NCI-H446 (cell line): ENCODE measurements at places on chromosomes 7 and 10.

- no peak for DNase-seq
These were observed 233.8 kb downstream of the C7orf25 start for GRCh38 chr7:42677751-42678699.

DNA sequence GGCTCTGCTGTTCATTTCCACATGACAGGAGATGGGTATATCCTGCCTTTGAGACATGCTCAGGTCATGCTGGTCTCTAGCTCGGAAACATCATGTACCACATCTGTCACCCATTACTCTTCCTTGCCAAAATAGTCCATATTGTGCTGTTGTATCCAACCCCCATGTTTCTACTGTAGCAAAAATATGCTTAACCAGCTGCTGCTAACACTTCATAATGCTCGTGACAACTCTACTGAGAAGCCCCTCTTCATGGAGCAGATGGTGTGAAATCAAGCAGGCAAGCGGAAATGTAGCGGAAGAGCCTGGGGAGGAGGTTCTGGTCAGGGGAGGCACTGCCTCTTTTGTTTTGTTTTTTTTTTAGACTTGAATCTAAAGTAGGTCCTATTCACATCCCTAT is 82.9 kb downstream of the NPY start:
- peak; percentile 42 for DNase-seq

DNA sequence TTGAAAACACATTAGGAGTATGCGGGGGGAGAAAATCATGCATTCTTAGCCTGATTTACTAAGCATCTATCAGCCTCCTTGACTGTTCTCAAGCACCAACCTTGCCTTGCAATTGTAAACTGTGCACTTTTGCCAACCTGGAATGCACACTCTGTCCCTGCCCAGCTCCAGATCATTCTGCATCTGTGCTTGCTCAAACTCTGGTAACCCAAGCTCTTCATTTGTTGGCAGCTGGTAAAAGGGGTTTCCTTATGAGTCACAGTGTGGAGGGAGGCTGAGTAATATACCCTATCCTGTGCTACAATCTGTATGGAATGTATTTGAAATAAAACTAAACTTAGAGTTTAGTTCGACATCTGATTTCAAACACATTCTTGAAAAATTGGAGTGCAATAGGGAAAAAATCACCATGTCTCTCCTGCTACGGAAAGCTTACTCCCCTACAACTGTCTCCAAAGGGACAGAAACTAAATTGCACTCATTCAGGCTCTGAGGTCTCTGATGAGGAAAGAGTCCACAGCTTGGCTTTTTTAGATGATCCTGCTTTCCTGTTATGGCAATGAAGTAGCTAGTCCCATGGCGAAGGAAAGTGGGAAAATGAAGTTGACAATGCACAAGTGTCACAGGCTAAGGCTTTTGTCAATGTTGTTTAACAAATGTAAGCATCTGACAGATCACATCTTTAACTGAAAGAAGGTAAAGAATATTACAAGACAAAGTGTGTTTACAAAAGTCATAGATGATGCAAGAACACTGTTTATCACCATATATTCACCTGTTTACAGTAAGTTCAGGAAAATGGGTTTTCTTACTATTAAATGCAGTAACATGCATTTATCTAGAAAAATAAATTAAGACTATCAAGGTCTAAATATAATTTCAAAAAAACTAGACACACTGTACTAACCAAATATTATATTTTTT is 61.9 kb downstream of the TES start:
- DNase-seq, result no peak

DNA sequence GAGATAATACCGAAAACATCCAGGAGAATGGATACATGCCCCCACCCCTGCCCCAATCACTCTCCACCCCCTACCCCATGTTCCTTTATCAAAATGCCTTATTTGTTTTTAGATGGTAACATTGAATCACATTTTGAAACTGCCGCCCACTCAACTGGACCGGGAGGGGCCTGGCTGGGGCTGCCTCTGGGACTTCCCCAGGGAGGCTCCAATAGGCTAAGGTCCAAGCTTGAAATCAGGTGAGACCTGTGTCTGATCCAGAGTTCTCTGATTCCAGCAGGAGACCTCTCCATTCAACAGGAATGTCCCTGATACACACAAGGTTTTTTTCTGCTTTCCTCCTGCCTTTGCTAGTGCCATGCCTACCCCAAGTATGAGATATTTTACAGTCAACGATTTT is 43.8 kb upstream of the ACSL5 start:
- DNase-seq, result no peak

- no peak for DNase-seq
These were observed 735.1 kb upstream of the SORCS1 start for GRCh38 chr10:107899502-107900062.

DNA sequence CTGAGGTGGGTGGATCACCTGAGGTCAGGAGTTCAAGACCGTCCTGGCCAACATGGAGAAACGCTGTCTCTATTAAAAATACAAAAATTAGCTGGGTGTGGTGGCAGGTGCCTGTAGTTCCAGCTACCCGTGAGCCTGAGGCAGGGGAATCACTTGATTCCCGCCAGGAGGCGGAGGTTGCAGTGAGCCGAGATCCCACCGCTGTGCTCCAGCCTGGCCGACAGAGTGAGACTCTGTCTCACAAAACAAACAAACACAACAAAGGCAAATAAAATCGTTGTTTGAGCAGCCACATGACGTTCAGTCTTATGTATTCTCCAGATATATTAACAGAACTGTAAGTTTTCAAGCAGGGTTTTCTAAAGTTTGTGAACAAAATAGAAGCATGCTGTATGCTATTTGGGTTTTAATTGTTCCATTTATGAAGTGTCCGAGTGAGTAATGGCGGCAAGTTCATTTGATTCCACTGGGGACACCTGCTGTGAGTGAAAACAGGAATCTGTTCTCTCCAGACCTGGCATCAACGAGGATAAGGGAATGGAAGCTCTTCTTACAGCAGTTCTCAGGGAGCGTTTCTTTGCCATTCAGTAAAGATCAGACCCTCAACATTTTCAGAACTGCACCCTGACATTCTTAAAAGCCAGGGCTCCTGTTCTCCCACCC is 122.5 kb upstream of the PITRM1 start:
- DNase-seq, result no peak

DNA sequence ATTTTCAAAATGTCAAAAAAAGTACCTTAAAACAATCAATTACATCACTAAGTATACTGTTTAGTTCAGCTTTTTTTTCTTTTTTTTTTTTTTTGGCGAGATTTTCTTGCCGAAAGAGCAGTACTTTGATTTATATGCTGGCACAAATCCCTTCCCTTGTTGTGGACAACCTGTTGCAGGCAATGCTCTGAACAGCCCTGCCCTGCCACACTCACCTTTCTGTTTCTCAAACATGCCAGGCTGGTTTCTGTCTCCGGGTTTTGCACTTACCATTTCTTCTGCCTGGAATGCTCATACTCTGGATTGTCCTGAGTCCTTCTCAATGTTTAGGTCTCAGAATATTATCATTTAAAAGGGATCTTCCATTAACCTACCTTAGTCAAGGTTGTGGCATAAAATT is 80.4 kb upstream of the JAZF1 start:
- DNase-seq, result no peak

DNA sequence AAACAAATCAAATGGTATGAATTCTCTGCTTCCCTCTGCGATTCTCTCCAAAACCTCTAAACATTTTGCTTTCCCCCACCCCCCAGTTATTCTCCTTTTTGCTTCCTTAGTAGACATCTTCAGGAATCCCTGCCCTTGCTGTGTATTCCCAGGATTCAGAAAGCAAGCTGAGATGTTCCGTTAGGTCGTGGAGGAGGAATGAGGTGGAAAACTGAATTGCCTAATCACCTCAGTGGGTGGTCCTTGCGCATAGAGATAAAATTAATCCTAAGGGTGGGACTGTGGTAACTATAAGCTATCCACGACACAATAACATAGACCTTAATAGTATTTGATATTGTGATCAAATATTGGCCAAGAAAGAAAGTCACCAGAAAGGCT is 49.1 kb upstream of the SEMA3C start:
- no peak for DNase-seq

GRCh38 chr10:76382381-76382851 is 951.0 kb downstream of the LRMDA start:
- DNase-seq, result no peak

DNA sequence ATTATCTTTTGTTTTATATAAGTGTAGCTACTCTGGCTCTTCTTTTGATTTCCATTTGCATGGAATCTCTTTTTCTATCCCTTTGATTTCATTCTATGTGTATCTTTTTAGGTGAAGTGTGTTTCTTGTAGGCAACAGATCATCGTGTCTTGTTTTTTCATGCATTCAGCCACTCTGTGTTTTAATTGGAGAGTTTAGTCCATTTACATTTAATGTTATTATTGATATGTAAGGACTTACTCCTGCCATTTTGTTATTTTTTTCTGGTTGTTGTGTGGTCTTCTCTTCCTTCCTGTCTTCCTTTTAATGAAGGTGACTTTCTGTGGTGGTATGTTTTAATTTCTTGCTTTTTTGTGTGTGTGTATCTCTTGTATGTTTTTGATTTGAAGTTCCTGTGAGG is 81.6 kb downstream of the BBS9 start:
- DNase-seq, result no peak

DNA sequence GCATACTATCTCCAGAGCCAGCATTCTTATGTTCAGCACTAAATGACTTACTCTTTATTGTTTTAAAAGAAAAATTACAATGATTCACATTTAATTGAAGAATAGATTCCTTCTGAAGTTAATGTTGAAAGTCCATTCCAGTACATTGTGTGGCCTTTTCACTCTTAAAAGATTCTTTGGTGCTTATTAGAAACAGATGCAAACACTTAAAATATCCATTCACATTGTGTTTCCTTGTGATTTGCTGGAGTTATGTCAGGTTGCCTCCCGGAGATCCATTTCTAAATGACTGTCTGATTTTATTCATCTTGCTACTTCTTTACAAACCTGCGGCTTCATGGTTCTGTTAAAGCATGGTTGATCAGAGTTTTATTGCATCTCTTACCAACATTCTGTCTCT is 152.8 kb downstream of the FOXP2 start:
- DNase-seq, result no peak

GRCh38 chr7:95095966-95096540 is 188.7 kb downstream of the PPP1R9A start:
- no peak for DNase-seq

GRCh38 chr7:156194813-156195212 is 382.6 kb upstream of the SHH start:
- no peak for DNase-seq

DNA sequence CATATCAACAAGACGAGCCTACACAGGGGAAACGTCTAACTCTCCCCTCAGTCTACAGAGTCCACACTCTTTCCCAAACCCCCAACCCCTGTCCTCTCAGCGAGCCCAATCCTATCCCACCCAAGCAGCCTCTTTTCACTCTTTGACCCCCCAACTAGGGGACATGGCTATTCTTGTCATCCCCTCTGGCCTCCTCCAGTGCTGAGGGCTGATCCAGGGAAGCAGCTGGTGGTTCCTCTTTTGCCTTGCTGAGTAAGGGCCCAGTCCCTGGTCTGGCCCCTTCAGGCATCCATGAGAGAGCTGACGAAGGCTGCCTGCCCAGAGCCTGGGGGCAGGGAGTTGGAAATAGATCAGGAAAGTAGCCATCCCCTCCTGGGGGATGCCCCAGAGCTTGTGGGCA is 6.4 kb downstream of the NOBOX start:
- no peak for DNase-seq

DNA sequence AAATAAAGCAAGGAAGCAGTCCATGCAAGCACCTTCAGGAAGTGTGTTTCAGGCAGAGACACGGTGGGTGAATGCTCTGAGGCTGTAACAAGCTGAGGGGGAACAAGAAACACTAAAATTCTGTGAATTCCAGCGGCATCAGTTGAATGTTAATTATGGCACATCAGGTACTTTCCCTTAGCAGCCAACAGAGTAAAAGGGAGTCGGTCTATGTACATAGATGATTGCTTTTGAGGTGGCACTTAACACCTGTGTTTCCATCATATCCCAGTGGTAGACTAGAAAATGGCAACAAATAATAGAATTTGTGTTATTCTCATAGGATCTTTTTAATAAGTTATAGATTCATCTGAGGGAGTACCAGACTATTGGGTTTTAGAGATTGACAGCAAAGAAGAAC is 481.0 kb upstream of the KLF6 start:
- no peak for DNase-seq

DNA sequence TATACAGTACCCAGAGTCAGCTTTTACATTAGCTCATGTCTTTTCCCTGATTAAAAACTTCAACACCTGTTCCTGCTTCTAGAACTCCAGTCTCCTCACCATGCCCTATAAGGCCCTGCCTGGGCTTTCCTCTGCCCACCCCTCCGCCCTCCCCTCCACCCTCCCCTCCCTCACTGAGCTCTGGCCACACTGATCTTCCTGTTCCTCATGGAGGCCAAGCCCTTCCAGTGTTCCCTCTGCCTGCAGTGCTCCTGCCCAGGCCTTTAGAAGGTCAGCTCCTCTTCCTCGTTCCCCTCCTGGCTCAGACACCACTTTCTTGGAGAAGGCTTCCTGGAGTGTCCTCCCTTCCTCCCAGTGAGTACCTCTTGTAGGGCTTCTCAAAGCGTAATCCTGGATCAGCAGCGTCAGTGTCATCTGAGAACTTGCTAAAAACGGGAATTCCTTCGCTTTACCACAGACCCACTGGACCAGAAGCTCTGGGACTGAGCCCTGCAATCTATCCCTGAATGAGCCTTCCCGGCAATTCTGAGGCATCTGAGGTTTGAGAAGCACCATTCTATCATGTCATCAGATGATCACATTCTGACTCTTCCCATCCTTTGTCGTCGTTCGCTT is 3.7 kb downstream of the PDZD7 start:
- no peak for DNase-seq

DNA sequence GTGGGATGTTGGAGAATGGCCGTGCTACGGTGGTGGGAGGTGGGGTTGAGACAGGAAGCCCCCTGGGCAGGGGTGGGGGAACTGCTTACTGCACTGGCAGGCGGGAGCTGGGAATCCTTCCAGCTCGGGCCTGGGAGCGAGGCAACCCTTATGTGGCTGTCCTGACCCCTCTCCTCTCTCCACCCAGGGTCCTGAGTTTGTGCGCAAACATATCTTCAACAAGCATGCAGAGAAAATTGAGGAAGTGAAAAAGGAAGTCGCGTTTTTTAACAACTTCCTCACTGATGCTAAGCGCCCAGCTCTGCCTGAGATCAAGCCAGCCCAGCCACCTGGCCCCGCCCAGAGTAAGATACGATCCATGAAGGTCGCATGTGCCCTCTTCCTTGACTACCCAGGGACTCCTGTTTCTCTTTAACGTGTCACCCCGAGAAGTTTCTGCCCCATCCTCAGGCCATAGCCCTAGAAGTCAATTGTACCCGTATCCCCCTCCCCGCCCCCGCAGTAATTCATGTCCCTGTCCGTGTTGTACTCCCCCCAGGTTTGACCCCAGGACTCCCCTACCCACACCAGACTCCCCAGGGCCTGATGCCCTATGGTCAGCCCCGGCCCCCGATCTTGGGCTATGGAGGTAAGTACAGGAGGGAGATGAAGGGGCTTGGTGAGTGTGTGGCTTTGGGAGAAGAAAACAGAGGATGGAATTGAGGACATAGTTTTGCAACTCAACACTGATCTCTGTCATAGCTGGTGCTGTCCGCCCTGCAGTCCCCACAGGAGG is 1.8 kb downstream of the UFSP1 start:
- no peak for DNase-seq
